Stimulated activated CD4-positive, alpha-beta T cell treated with anti-CD3 and anti-CD28 coated beads, Interleukin-15, amount 100 ng/mL, for 1 hour (primary cell): ENCODE measurements at places on chromosomes 1 and 21.

- no peak for DNase-seq
Observed at GRCh38 chr1:10467078-10467477, 5.3 kb downstream of the DFFA start.

DNA sequence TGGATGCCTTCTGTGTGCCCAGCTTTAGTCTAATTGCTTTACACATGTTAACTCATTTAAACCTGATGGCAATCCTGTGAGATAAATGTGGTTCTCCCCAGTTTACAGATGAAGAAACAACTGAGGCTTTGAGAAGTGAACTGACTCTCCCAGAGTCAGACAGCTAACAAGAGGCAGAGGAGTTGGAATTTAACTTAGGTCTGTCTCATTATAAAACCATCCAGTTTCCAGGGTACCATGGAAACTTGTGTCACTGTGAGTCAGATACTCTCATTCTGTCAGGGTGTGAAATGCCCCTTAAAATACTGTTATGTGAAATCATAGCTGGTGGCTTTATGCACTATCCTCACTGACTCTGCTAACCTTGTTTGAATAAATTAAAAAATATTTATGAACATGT, 206.6 kb downstream of the PBX1 start:
- no peak for DNase-seq

DNA sequence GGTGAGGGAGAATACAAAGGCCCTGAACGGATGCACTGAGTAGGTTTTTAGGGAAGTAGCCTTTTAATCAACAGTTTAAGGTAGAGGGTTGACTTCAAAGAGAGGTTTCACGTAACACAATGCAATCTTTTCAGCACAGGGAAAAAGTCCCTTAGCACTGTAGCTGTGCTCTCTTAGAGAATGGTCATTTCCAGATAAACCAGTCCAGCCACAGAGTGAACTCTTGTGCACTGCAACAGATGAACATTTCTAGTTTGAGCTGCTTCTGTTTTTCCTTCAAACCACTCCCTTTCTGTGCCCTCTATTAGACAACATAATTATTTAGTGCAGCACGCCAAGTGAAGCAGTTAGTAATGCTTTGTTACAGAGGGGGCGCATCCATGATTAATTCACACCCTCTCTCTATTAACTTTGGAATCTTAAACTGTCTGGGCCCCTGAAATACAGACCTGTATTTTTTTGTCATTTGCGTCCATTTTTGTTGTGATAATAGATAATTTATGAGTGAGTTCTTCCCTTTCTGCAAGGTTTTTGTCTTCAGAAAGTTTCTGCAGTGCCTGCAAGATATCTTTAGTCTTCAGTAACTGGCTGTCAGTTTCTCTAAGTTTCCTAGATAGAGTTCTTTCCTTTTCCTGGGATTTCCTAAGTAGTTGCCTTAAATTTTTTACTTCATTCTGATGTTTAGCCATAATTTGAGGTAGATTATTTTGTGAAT, 22.9 kb downstream of the LCA5L start:
- DNase-seq, result no peak

- DNase-seq, result no peak
Observed at GRCh38 chr1:34906756-34907155, 22.7 kb downstream of the DLGAP3 start.

GRCh38 chr1:31051611-31052010, 13.9 kb downstream of the PUM1 start:
- DNase-seq, result no peak

DNA sequence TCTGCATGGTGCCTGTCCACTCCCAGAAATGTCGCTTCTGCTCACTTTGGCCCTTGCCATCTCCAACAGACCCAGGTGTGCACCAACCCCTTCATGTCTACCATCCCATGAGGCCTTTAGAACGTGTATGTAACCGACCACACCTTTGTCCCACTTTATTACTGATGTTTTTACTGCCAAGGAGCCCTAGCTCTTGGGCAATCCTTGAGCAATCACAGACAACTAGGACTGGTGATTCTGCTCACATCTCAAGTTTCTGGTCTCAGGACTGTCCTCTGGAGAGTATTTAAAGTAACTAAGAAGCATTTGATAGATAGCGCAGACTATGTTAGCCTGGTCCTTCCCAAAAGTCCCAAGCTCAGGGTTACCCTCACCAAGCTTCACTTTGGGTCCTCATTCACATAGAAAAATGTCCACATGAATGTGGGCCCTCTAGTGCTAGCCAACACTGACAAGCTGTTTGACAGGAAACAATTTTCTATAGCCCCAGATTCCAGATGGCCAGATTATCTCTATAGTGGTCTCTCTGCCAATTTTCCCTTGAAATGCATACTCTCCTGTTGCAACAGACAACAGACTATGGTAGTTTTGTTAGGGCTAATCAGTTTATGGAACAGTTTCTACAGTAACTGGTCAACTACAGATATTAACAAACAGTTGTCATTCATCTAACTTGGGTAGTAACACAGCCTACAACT, 6.9 kb upstream of the TMEM81 start:
- DNase-seq, result no peak

- DNase-seq, result no peak
Observed at GRCh38 chr1:206442101-206442500, 28.2 kb upstream of the IKBKE start.
